ENCODE measurements at places on chromosomes 1 and 21.

DNA sequence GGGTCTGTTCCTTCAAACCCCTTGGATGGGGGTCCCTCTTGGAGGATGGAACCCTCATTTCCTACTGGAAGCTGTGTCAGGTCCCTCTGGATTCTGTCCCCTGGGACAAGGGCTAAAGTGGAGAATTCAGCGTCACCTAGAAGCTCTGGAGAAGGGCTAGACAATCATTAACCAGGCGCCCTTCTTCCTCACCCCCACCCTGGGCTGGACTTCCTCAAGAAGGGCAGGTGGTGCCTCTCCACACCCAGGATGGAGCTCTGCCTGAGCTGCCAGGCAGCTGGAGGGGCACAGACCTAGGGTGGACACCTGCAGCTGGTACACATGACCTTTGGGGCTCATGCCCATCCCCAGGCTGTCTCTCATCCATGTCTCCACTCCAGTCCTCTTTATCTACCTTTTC is 3.6 kb downstream of the CELF3 start:
- no peak for DNase-seq

DNA sequence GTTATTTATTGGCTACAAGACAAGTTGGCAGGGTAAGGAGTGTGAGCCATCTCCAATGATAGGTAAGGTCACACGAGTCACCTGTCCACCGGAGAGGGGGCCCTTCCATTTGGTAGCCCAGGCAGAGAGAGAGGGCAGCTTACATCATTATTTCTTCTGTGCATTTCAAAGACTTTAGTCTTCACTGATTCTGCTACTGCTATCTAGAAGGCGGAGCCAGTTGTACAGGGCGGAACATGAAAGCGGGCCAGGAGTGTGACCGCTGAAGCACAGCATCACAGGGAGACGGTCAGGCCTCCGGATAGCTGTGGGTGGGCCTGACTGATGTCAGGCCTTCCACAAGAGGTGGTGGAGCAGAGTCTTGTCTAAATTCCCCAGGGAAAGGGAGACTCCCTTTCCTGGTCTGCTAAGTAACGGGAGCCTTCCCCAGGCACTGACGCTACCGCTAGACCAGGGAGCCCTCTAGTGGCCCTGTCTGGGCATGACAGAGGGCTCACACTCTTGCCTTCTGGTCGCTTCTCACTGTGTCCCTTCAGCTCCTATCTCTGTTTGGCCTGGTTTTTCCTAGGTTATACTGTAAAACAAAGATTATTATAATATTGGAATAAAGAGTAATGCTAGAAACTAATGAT is 36.7 kb downstream of the ZNF695 start:
- no peak for DNase-seq

GRCh38 chr1:76238094-76238628 is 163.6 kb downstream of the ST6GALNAC3 start:
- no peak for DNase-seq

- no peak for DNase-seq
Measured at GRCh38 chr1:21305900-21306189, 15.6 kb upstream of the ECE1 start.

DNA sequence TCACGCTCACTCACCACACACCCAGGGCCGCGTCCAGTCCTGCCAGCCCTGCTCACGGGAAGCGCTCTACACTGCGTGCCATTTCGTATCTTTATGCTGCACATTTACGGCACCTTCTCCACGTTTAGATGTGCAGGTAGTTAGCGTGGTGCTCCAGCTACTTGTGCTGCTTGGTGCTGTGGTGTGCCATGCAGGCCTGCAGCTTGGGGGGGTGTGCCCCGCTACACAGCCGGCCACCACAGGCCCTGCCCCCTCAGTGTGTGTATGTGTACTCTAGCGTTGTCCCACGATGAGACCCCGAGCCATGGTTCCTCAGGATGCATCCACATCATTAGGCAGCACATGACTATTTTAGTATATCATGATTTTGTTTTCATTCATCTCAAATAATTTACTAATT is 38.3 kb downstream of the SNAP47 start:
- DNase-seq, result no peak

DNA sequence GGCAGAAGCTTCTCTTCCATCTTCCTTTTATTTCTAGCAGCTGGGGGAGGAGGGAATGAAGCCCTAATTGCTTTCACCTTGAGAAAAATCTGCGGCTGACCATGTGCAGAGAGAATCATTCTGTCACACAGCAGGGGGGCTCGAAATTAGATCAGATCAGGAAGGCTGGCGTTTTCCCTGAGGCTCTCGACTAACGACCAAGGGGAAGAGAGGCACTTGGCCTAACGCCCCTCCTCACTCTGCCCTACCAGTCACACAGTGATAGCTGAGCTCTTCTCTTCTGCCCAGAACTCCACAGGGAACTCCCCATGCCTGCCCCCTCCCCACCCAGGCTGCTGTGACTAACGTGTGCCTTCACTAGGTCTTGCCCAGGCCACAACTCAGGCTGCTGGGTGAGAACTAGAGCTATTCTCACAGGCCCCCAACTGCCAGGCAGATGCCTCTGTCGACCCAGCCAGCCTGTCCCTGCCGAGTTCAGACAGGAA is 26.5 kb upstream of the KHDRBS1 start:
- DNase-seq, result peak; percentile 40

DNA sequence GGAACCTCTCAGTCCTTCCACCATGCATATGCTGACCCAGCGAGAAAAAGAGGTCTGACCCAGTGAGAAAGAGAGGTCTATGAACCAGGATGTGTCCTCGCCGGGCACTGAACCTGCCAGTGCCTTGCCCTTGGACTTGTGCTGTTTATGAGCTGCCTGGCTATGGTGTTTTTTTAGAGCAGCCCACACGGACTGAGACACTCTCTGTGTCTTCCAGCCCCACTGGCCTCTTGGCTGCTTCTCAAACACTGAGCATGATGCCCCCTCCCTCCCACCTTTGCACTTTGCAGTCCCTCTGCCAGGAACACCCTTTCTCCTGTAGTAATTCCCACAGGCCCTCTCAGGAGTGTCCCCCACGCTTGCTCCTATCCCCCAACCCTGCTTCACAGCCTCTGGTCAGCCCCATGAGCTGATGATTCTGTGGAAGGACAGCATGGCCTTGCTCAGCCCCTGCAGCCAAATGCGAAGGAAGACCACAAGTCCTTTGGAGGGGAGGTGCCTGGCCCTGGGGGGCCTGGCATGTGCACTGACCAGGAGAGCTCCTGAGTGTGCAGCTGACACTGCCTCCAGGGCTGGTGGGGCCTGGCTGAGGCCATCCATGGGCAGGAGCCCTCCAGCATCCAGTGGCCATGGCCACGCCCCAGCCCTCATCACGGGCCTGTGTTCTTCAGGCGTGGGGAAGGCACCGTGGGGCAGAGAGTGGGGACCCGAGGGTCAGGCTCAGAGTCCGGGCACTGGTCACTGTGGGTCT is 23.8 kb downstream of the WNT3A start:
- DNase-seq, result no peak

DNA sequence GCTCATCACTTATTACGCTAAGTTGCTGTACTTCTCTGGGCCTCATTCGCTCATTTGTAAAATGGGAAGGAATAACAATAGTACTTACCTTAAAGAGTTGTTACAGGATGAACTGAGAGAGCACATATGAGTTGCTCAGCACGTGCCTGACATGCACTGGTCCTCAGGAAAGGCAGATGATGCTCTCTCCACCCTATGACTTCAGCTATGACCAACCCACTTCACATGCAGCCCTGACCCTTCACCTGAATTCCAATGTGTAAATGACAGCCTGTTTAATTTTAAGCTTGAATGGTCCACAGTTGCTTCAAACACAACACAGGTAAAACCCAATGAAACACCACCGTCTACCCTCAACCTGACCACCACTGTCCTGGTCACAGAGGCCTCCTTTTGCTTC is 32.9 kb downstream of the GADD45A start:
- DNase-seq, result no peak

- DNase-seq, result no peak
Measured at GRCh38 chr1:42175314-42176054, 10.9 kb upstream of the GUCA2A start.

DNA sequence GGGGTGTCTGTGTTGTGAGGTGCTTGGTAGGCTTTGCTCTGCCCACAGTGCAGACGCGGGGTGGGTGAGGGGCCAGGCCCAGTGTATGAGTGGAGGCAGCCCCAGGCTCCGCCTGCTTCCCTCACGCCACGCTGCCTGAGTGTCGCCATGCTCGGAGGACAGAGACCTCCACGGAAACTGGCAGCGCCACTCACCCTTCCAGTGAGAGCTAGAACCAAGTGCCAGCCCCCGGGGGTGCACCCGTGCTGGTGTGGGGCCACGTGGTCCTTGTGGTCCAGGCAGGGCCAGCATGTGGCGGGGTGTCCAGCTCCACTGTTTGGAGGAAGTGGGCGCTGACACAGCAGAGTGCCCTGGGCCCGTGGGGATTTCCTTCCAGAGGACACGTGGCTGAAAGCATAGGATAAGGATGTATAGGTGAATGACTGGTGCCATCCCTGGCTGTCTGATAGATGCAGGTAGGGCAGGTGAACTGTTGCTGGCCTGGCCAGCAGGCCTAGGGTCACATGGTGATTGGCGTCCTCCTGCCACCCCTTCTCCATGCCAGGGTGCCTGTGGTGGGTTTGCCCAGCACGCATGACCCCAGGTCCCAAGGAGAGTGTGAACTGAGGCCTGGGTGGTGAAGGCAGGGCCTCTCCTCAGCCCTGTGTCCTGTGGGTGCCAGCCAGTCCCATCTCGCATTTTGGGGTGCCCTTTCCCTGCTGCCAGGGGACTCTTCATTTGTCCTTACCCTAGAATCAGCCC is 3.8 kb downstream of the LRRC3 start:
- DNase-seq, result no peak
